ENCODE measurements at places on chromosomes 6 and 20.

GRCh38 chr6:87714093-87714842 lies 12.2 kb upstream of the AKIRIN2 start:
- no peak for DNase-seq

- DNase-seq: no peak
Measured at GRCh38 chr6:111944541-111944940, 71.3 kb upstream of the FYN start.

- DNase-seq: no peak
Measured at GRCh38 chr6:120736740-120737139, 597.5 kb downstream of the TBC1D32 start.

- DNase-seq: no peak
Measured at GRCh38 chr6:7110092-7110792, 2.5 kb downstream of the RREB1 start.

- DNase-seq: no peak
Measured at GRCh38 chr6:54094293-54094692, 16.9 kb upstream of the MLIP start.

GRCh38 chr6:139364302-139364981 lies 10.0 kb downstream of the CITED2 start:
- no peak for DNase-seq

- DNase-seq: no peak
Measured at GRCh38 chr6:156585859-156586258, 191.3 kb upstream of the ARID1B start.

DNA sequence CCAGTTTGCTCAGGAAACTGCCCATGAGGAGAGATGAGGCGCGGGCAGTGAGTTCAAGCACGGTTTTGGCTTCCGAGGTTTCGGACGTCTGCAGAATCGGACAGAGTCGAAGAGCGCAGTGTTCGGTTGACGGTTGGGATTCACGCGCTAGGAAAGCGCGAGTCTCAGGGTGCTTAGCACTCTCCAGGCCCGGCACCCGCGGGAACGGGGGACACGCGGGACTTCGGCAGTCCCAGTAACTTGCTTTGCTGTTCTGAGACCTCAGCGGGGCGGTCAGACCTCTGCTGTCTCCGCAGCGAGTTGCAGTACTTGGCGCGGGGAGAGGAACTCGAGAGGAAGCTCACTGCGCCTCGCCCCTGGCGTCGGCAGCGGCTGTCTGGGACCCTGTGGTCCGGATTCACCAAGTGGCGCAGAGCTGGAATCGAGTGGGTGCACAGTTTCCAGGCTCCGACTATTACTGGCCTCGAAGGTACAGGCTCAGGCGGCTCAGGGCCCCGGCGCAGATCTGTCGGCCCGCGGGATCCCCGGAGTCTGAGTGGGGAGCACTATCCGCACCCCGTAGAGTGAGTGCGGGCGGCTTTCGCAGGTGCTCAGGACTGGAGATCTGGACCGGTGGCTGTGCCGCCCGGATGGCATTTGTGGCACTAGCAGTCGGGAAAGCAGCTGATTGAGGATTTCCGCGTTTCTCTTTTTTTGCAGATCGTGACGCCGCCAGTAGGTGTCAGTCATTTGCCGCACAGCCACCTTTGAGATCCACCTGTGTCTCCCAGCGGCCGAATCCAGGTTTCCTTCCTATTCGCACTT lies at the start of gene POM121L2:
Gene POM121L2 (minus strand): TSS at position 128 of the 804 bp plus-strand sequence. CDS start 103 bp downstream, at position 25.
- peak; percentile 64 for DNase-seq

DNA sequence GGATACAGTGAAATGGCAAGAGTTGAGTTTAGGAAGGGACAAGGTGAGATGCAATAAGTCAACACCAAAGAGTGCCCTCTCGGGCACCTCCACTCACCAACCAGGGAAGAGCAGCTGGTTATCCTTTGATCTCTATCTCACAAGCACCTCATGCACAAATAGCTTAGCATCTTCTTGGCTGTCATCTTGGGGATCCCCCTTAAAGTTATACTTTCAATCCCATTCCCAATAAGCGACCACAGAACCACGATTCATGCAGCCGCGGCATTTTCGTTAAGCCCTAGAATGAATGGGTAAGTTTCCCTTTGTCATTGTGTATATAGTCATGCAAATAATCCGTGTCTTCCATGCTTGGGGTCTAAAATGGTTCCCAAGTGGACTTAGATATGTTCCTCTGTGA lies 73.5 kb downstream of the ADTRP start:
- no peak for DNase-seq

- DNase-seq: peak; percentile 56
Measured at GRCh38 chr6:26607434-26608230, 10.9 kb downstream of the ABT1 start.

DNA sequence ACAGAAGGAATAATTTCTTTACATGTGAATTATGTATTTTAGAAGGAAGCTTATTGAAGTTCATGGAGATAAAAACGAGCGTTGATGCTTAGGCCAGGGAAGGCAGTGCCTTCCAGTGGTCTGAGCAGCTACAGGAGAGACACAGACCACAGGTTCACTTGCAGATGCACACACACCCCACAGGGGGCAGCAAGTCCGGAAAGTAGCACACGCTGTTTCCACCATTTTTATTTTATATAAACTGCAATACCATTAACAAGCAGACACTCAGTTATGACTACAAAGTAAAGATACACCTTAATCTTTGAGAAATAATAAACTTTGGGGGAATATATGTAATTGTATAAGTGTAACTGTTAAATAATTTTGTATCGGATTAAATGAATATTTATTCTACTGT lies 13.5 kb upstream of the DACT2 start:
- DNase-seq: no peak

GRCh38 chr6:72132851-72133250 lies 246.5 kb downstream of the RIMS1 start:
- DNase-seq: no peak

DNA sequence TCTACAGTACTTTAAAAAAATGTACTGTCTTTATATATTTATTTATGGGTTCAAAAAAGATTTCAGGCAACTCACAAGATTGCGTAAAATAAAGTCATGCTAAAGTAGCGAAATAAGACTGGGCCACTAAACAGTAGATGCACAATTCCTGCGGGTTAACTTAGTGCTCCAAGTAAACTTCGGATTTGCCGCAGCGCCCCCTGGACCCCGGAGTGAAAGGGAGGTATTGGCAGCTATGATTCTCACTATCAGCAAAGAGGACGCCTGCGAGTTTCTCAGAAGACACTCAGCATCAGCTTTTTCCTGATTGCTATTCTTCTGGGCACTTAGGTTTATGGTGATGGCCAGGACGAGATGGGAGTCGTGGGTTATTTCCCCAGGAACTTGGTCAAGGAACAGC lies 1.4 kb downstream of the OTOR start:
- no peak for DNase-seq

- DNase-seq: no peak
Measured at GRCh38 chr6:162198076-162198475, 529.5 kb downstream of the PRKN start.

DNA sequence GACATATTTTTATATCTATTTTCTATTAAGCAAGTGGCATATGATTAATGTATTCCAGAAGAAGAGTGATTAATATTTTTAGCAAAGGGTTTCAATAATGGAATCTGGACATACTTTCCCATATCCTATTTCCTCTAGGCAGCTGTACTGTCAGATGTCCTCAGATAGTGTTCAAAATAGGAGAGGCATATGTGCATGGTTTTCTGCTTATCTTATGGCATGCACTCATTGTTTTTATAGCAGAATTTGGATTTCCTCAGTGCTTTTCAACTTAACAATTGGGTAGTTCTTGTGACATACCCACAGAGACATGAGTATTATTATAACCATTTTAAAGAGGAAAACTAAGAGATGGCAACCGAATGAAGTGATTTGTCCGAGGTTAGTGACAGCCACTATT lies 12.6 kb upstream of the SLC17A5 start:
- no peak for DNase-seq

- DNase-seq: no peak
Measured at GRCh38 chr6:132404736-132405135, 3.5 kb upstream of the MOXD1 start.

DNA sequence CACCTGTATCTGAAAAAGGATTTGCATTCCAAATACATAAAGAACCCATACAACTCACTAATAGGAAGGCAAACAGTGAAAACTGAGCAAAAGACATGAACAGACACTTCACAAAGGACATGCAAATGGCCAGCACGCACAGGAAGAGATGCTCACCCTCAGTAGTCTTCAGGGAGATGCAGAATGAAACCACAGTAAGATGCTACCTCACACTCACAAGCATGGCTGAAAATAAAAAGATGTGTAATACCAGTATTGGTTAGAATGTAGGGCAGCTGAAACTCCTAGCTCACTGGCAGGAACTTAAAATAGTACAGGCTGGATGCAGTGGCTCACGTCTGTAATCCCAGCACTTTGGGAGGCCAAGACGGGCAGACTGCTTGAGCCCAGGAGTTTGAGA lies 64.6 kb downstream of the SNX5 start:
- no peak for DNase-seq

DNA sequence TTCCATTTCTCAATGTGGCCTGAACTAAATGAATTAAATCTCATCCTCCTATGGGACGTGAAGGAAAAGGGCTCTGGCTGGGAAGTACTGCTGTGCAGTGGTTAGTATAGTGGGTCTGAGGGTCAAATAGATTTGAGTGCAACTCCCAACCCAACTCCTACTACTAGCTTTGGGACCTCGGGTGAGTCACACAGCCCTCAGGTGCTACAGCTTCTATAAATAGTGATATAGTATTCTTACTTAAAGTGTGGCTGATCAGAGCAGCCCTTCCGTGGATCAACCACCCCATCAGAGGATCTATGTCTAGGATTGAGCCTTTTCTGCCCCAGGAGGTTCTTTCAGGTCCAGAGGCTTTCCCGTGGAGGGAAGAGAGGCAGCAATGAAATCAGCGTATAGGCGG lies 904 bp upstream of the UST start:
- DNase-seq: no peak

DNA sequence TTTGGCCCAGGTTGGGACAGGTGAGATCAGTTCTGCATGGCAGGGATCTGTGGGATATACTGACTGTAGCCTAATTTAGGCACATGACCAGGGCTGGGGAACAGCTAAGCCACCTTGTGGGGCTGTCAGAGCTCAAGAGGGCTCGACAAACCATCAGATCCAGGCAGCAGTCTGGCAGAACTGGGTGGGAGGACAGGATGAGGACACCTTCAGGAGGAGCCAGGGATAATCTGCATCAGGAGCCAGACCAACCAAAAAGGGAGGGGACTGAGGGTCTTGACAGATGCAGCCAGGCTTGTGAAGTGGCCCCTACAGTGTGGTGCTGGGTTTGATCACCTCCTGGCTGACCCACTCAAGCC lies 123.4 kb downstream of the MAFB start:
- no peak for DNase-seq

GRCh38 chr20:62045529-62046285 lies 20.0 kb downstream of the TAF4 start:
- no peak for DNase-seq

DNA sequence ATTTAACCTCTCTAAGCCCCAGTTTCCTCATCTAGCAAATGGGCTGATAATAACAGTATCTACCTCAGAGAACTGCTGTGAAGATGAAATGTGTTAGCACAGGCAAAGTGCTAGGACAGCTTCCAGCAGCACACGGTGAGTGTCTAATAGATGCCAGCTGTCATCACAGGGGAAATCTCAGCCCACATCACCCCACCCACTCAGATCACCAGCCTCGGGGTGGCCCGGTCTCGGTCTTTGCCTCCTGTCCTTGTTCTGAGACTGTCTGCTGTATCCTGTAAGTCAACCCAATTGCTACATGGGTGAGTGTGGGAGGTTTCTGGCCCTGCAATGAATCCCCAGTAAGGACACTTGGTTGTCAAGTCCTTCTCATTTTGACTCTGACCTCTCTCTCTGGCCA lies 99.5 kb upstream of the ZNFX1 start:
- DNase-seq: no peak

GRCh38 chr6:40293060-40293459 lies 294.1 kb downstream of the LRFN2 start:
- no peak for DNase-seq

GRCh38 chr20:44646641-44647274 lies 4.7 kb downstream of the ADA start:
- DNase-seq: peak; percentile 21

DNA sequence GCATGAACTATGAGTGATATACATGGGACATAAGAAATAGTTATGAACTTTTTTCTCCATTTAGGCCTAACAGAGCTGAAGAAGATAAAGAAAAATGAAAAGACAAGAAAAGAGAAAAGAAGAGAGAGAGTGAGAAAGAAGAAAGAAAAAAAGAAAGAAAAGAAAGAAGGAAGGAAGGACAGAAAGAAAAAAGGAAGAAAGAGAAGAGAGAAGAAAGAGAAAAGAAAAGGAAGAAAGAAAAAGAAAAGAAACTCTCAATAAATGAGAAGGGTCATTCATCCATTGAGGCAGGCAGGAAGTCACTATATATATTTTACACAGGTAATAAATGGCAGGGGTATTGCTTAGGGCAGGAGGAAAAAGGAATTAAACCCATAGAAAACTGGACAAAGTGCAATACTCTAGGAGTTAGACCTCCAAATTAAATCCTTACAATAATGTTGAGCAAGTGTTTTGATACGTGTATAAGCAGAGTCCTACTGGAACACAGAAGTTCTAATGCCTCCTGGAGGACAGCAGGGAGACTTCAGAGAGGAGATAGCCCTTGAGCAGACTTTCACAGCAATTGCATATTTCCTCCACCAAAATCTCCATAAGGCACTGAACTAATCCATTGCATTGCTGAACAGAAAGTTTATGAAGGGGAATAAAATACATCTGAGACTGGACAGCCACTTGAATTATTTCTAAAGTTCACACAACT lies 86.4 kb upstream of the TENT5A start:
- no peak for DNase-seq

DNA sequence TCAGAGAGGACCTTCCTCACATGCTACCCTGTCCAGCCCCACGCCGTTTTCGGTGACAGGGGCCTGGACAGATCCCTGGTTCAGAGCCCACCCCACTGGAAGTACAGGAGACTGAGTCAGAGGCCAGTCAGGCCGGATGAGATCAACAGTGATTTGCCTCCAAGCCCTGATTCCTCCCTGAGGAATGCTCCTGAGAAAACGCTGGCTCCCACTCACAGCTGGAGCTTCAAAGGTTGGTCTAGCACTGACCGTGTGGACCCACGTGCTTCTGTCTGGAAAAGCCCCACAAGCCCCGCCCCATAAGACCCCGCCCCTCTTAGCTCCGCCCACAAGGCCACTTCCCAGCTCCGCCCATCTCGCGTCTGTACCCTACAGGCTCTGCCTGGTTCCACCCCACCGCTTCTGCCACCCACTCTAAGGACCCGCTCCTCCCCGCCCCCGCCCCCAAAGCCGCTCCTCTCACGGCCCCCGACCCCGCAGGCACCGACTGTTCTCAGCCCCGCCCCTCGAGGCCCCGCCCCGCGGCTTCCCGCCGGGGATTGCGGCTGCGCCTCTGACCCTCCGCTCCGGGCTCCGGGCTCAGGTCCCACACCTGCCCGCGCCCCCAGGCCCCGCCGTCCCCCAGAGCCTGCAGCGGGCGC lies 64.9 kb upstream of the BHLHE23 start:
- peak; percentile 6 for DNase-seq

- DNase-seq: peak; percentile 73
Measured at GRCh38 chr6:129671442-129672340, 38.3 kb downstream of the ARHGAP18 start.

All from activated naive CD4-positive, alpha-beta T cell treated with Interleukin-2 at 50 U/mL for 16 hours (primary cell).